Stimulated activated naive CD4-positive, alpha-beta T cell treated with Interleukin-2 at 50 U/mL for 16 hours (primary cell): ENCODE measurements at places on chromosomes 1 and 21.

DNA sequence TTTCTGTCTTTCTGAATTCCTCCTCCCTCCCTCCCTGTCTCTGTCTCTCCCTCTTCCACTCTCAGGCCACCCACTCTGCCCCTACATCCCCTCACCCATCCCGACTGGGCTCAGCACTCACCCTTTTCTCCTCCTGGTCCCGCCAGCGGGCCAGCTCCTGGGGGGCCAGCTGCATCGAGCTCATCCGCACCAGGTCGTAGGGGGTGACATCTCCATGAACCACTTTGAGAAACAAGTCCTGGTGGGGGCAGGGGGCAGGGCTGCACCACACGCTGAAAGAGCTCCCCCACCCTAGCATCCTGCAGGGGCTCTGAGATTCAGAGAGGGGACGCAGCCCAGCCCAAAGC lies 17.8 kb downstream of the SPOCD1 start:
- no peak for DNase-seq

DNA sequence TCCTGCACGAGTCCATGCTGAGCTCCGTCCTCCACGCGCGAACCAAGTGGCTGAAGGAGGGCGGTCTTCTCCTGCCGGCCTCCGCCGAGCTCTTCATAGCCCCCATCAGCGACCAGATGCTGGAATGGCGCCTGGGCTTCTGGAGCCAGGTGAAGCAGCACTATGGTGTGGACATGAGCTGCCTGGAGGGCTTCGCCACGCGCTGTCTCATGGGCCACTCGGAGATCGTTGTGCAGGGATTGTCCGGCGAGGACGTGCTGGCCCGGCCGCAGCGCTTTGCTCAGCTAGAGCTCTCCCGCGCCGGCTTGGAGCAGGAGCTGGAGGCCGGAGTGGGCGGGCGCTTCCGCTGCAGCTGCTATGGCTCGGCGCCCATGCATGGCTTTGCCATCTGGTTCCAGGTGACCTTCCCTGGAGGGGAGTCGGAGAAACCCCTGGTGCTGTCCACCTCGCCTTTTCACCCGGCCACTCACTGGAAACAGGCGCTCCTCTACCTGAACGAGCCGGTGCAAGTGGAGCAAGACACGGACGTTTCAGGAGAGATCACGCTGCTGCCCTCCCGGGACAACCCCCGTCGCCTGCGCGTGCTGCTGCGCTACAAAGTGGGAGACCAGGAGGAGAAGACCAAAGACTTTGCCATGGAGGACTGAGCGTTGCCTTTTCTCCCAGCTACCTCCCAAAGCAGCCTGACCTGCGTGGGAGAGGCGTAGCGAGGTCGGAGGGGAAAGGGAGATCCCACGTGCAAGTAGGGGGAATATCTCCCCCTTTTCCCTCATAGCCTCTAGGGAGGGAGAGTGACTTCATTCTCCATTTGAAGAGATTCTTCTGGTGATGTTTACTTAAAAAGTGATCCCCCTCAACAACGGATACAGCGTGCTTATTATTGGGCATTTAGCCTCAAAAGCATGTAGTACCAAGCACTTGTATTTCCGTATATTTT lies 991 bp downstream of the PRMT6 start:
- DNase-seq, result peak; percentile 26

DNA sequence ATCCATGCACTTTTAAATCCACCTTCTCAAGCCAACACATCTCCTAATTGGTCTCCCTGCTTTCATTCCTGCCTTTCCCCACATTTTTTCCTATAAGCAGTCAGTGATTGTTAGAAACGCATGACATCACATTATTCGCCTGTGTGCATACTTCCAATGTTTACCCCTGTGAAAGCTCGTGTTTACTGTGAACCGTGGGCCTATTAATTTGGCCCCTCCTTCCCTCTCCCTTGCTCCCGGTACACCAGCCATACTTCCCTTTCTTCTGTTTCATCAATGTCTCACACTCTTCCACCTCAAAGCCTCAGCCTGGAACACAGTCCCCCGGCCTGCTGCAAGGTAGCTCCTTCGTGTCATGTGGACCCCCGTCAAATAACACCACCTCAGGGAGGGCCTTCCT lies 9.1 kb downstream of the MTOR start:
- DNase-seq, result no peak

GRCh38 chr1:43766818-43767525 lies 59.6 kb downstream of the ST3GAL3 start:
- no peak for DNase-seq

DNA sequence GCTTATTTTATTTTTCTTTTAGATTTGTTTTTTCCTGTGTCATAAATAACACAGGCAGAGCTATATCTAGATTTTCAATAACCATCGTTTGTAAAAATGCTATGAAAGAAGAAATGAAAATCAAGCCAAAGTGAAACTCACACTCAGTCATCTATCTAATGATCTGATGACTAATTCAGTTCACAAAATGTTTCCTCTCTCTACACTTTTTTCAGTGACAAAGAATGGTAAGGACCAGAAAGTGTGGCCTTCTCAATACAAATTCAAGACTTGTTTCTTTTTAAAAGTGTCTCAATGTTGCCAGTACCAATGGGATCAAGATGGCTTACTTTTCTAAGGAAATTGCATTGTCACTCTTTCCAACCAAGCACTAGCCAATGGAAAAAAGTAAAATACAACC lies 282.8 kb upstream of the PKN2 start:
- no peak for DNase-seq

- no peak for DNase-seq
Measured at GRCh38 chr1:23242414-23242813, 25.1 kb upstream of the HTR1D start.

- DNase-seq, result no peak
Measured at GRCh38 chr1:12460911-12461621, 156.9 kb downstream of the DHRS3 start.

GRCh38 chr1:215899901-215900300 lies 332.8 kb downstream of the KCTD3 start:
- no peak for DNase-seq

GRCh38 chr1:96164053-96164452 lies 557.5 kb upstream of the PTBP2 start:
- no peak for DNase-seq

DNA sequence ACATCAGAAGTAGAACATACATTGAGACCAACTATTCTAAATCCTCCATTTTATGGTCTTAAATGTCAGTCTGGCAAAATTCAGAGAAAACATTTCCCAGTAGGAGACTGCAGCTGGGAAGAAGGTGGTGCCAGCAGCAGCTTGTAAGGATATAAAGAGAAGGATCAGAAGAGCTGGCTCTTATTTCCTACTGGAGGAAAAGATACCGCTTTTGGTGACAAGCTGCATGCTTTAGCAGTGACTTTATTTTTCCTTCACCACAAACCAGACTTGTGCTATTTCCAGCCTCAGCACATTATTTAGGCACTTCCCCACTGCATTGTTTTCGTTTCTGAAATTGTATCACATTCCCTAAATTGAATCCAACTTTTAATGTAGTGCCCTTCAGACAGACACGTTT lies 28.4 kb downstream of the RNF11 start:
- DNase-seq, result no peak

- DNase-seq, result no peak
Measured at GRCh38 chr21:33259995-33260394, 6.2 kb upstream of the IL10RB start.

DNA sequence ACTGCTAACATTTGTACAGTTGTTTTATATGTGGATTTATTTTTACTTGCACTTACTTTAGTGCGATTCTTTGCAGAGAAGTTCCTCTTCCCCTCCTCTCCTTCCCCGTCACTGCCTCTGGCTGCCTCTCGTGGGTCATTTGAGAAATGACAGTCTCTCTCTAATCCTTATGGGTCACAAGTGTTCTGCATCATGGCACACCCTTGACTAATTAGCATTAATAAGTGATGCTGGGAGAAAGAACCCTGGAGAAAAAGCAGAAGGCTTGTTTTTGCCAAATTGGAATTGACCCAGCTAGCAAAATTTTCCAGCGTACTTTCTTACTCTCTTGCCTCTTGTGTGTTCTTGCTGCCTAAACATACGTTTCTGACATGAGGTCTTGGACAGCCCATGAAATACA lies 301.2 kb downstream of the DUSP10 start:
- no peak for DNase-seq

- no peak for DNase-seq
Measured at GRCh38 chr21:25441835-25442234, 165.4 kb downstream of the MRPL39 start.

- no peak for DNase-seq
Measured at GRCh38 chr1:228393811-228394570, 12.6 kb downstream of the TRIM11 start.

GRCh38 chr21:28822486-28823335 lies 170.0 kb downstream of the LTN1 start:
- DNase-seq, result no peak

DNA sequence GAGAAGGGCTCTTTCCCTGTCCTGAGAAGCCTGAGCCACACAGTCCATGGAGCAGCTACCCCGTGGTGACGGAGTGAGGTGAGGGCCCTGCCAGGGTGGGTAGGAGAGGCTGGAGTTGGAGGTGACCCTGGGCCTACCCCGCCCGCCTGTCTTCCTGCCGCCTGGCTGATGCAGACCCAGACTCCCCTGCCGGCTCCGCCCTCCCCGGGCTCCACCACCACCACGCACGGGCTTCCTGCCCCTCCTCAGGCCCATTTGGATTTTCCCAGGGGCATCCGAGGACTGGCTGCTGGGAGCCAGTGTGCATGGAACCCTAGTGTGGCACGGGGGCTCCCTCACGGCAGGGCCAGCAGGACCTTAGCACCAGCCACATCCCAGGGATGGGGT lies 32.5 kb downstream of the PODN start:
- no peak for DNase-seq

DNA sequence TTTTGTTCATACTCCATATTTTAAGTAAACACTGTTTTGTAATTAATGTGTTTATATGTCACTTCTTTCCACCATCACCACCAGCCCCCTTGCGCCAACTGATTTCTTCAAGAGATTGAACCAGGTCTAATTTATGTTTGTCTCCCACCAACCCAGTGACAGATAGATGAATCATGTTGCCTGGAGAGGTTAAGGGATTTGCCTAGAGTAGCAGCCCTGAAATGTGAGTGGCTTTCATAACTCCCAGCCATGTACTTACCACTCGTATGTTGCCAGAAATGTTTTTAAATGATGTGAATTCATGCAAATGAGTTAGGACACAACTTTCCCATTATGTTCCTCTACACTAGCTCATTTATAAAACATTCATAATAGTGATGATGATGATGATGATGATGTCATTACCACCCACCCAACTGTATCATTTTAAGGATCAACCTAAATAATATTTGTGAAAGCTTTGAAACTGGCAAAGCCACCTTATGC lies 86.9 kb downstream of the LRRC8D start:
- no peak for DNase-seq

DNA sequence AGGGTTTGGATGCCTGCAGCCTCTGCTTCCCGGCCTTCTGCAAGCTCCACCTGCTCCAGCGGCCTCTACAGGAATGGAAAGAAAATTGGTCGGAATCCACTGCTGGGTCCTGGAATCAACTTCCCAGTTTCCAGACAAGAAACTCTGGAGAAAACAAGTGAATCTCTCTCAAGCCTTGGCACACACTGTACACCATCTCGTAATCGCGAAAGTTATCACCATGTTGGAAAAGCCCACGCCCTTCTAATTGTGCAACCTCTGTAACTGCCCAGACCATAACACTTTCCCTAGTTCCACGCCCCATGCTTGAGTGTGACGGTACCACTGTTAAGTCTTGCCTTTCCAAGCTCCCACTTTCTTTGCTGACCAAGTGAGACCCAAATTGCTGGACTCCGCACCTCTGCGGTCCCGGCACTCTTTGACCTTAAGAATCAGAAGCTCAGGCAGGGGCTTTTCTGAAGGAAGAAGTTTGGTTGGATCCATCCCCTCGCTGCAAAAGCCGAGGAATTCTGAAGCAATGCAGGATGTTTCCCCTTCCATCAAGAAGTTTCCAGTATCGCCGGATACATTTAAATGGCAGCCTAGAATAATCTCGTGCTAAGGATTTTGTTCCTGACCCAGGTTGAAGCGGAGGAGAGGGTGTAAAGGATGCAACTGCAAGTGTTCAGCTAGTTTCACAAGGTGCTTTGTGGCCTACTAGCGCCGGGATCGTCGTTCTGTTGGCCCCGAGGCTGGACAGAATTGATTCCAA lies 6.2 kb downstream of the NR5A2 start:
- DNase-seq, result no peak

GRCh38 chr1:2326524-2326923 lies 64.8 kb downstream of the MORN1 start:
- no peak for DNase-seq

- DNase-seq, result no peak
Measured at GRCh38 chr1:199002661-199003060, 363.8 kb downstream of the PTPRC start.

GRCh38 chr1:19651141-19651737 lies 7.1 kb downstream of the NBL1 start:
- no peak for DNase-seq

GRCh38 chr1:172399756-172400721 lies 20.4 kb upstream of the C1orf105 start:
- DNase-seq, result no peak

- no peak for DNase-seq
Measured at GRCh38 chr1:90809996-90810395, 92.9 kb upstream of the BARHL2 start.

- no peak for DNase-seq
Measured at GRCh38 chr21:43611598-43612369, 47.5 kb downstream of the HSF2BP start.

- no peak for DNase-seq
Measured at GRCh38 chr1:65704318-65704717, 88.4 kb upstream of the PDE4B start.

DNA sequence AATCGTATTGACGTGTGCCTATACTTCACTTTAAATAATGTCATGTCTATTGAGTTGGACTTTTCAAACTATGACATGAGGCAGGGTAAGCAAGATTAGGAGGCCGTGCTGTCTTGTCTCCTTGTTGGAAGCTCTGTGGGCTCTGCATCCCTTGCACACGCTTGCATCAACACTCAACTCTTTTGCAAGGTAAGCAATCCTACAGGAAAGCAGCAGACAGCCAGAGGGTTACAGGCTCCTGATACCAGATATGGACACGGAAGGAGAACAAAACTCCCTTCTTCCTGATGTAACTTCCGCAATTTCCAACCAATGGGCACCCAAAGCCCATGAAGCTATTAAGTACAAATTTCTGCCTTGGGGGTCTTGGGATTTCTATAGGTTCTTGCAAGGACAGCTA lies 1520.7 kb upstream of the B3GALT2 start:
- DNase-seq, result no peak

DNA sequence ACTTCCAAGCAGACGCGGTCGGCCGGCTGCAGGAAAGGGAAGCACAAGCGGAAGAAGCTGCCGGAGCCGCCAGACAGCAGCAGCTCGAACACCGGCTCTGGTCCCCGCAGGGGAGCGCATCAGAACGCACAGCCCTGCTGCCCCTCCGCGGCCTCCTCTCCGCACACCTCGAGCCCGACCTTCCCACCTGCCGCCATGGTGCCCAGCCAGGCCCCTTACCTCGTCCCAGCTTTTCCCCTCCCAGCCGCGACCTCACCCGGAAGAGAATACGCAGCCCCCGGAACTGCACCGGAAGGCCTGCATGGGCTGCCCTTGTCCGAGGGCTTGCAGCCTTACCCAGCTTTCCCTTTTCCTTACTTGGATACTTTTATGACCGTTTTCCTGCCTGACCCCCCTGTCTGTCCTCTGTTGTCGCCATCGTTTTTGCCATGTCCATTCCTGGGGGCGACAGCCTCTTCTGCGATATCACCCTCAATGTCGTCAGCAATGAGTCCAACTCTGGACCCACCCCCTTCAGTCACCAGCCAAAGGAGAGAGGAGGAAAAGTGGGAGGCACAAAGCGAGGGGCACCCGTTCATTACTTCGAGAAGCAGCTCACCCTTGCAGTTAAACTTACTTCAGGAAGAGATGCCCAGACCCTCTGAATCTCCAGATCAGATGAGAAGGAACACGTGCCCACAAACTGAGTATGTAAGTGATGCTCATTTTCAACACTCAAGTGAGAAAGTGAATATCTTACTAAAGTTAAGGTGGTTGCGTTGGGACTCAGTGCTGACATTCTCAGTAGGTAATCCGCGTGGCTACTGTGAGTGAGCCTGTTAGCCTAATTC lies 25.5 kb downstream of the UTS2 start:
- DNase-seq, result peak; percentile 16
